Ascending aorta (tissue), 2 donors: ENCODE measurements at places on chromosomes 11 and 22.

DNA sequence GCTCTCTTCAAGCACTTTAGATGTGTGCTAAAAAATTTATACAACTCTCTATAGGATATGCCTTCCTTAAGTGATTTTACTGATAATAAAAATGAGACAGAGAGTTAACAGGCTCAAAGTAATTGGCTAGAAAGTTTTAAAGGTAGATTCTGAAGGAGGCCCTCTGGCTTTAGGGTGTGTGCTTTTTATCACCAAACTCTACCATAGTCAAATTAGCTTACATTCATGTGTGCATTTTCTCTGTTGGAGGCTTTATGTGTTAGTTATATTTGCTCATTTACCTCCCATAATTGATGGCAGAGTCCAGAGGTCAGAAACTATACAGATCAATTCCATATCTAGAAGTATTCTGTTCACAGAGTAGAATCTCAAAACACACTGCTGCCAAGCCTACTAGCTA lies 317.5 kb downstream of the JRKL start:
- DNase-seq, result no peak

DNA sequence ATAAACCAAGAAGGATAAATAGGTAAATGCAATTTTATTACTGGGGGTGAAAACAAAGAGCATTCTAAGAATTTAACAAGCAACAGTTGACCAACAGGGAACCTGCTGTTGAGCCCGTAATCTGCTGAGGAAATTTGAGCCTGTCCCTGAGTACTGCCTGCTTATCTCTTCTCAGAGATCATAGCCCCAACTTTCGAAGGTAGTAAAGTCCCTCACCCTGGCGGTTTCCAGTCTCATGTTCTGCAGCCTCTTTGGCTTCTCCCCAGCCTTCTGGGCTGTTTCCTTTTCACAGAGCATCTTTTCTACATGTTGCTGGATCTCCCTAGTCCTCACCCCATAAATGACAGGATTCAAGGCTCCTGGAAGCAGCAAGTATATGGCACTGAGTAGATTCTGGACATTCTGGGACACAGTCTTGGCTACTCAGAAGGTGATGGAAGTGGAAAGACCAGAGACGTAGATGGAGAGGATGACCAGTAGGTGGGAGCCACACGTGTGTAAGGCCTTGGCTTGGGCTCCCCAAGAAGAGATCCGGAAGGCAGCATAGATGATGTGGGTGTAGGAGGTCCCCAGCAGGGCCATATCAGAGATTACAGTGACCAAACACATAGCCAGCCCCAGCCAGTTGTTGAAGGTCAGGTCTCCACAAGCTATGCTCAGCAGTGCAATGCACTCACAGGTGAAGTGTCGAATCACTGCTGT lies 51.6 kb downstream of the RRM1 start:
- DNase-seq, result no peak

GRCh38 chr11:102886999-102887398 lies 12.2 kb upstream of the MMP12 start:
- no peak for DNase-seq

- no peak for DNase-seq
Measured at GRCh38 chr11:66014804-66015453, 3.1 kb downstream of the CST6 start.

GRCh38 chr22:28044546-28045173 lies 125.6 kb upstream of the PITPNB start:
- DNase-seq, result no peak
